Activated CD8-positive, alpha-beta T cell treated with anti-CD3 and anti-CD28 coated beads for 36 hours (primary cell): ENCODE measurements at places on chromosomes 3 and 15. TPM values are rescaled to one million over a fixed set of nuclear protein-coding genes. Genes with fewer than 3 reads are reported as not detected.
A peak's percentile ranks its signal among the peaks of the same experiment; 100 is the strongest.

DNA sequence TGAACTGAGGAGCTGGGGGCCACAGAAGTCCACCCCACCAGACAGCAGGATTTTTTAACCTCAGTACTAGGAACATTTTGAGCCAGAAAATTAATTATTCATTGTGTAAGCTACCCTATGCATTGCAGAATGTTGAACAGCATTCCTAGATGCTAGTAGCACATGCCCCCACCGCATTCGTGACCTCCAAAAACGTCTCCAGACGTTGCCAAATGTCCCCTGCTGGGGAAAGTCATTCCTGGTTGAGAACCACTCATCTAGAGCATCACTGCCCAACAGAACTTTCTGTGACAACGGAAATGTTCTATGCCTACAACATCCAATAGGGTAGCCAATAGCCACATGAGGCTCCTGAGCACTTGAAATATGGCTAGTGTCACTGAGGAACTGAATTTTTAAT lies 333.5 kb downstream of the FOXP1 start:
- DNase-seq = no peak

The LMOD3 gene
- not detected for total RNA-seq

DNA sequence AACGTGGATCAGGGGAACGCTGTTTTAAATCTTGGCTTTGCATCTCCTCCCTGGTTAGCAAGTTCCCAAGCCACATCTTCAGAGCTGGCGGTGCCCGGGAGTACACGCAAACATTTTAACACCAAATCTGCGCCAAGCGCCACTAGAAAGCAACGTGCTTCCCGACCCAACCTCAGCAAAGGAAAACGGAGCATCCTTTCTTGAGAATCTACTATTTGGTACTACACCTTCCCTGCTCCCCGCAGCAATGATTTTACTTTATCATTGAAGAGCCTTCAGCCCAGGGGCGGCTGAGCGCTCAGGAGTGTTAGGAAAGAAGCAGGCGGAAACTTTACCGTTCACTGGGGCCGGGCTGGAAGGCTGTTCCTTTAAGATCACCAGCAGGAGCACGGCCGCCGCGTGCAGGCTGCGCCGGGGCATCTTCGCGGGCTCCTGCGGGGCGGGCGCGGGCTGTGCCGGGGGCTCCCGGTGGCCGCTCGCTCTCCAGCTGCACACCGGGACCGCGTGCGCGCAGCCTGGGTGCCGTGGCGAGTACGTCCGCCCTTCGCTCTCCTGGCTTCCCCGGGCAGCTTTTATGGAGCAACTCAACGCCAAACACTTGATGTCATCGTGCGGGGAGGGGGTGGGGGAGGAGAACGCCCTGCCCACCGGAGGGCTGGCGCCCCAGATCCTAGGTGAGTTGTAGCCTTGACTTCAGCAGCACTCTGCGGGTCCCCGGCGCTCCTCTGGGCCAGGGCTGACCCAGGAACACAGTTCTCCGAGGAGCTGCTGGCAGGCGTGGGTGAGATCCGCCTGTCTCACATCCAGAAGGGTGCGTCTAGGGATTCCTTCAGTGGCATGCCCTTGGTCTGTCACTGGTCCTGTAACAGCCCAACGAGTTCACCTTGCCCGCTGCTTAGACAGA lies at the start of gene CA12:
Gene CA12, minus strand, starts transcription at position 546 of the 904 bp plus-strand sequence. Its CDS starts 126 bp downstream, at position 420.
- DNase-seq = peak; percentile 36

DNA sequence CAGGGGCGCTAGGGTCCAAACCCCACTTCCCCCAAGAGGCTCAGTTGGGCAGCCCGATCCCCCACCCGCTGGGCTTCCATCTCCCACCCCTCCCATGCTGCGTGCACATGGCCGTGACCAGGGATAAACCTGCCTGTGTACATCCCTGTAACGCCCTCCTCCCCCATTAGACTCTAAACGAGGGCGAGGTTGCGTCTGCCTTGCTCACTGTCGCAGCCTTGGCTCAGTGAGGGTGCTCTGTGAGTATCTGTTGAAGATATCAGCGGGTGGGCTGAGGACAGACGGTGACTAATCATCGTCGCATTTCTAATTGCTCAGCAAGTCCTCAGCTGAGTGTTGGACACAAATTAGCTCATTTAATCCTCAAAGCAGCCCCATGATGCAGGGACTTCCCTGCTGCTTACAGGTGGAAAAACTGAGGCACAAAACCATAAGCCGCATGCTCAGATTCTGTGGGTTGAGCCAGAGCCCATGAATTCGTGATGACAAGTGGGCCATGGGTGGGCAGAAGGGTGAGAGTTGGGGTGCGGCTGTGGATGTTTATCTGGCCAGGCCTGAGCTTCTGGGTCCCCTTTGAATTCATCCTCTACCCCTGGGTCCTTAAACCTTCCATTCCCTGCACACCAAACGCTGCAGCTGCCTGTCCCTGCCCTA lies 26.0 kb downstream of the FBLN2 start:
- peak; percentile 75 for DNase-seq

- DNase-seq = no peak
These were observed 63.4 kb upstream of the LEKR1 start for GRCh38 chr3:156762631-156763185.

The CADPS gene
- not detected for total RNA-seq

The CLDN18 gene
- not detected for total RNA-seq

GRCh38 chr3:149575213-149575960 lies 82.4 kb downstream of the WWTR1 start:
- no peak for DNase-seq
